NCI-H1417 (cell line): ENCODE measurements at places on chromosomes 13 and 19.

- peak; percentile 82 for DNase-seq
Measured at GRCh38 chr13:53783471-53783870, 754.9 kb downstream of the OLFM4 start.

DNA sequence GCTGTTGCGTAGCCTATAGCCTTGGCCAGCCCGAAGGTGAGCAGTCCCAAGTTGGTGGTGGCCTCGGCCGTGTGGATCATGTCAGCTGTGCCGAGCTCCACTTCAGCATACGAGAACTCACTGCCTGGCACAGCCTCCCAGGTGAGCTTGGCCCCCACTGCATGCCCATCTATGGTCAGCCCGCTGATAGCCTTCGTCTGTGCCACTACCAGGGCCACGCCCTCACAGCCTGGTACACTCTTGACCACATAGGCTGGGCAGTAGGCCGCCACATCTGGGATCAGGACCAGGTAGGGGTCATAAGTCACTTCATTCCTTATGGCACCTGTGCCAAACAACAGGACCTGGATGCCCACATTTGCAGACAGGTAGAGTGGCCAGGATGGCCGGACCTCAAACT is 7.4 kb downstream of the FCGBP start:
- no peak for DNase-seq

DNA sequence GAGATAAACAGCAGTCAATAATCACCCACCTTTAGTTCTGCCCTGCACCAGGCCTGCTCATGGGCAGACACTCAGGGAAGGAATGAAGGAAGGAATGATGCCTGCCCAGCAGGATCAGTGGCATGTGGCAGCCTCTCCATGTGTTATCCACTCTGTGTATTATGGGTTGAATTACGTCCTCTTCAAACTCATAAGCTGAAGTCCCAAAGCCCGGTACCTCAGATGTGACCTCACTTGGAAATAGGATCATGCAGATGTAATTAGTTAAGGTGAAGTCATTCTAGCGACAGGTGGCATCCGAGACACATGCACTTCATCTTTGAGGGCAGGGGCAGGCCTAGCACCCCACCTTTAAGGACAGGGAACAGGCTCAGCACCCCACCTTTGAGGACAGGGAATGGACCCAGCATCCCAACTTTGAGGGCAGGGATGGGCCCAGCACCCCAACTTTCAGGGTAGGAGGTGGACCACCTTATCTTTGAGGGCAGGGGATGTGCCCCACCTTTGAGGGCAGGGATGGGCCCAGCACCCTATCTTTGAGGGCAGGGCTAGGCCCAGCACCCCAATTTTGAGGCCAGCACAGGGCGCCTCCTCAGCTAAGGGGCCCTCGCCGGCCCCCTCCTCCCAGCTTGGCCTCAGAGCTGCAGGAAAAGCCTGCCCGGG is 127.6 kb downstream of the URI1 start:
- no peak for DNase-seq

DNA sequence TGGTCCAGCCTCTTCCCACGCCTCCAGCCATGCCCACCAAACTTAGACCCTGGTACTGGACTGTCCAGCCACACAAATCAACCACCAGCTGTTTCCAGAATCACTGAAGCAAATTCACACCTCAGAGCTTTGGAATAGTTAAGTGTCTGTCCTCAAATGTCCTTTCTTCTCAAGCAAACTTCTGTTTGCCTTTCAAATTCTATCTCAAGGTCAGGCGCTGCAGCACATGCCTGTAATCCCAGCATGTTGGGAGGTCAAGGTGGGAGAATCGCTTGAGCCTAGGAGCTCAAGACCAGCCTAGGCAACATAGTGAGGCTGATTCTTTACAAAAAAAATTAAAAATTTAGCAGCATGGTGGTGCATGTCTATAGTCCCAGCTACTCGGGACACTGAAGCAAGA is 19.4 kb upstream of the PRODH2 start:
- no peak for DNase-seq

- DNase-seq: peak; percentile 86
Measured at GRCh38 chr13:48233046-48233888, at the start of gene ITM2B. TSS of gene ITM2B (plus strand) at chr13:48233206. CDS start at chr13:48233361, 155 bp downstream.

- no peak for DNase-seq
Measured at GRCh38 chr13:100842136-100842535, 167.5 kb upstream of the TMTC4 start.

- no peak for DNase-seq
Measured at GRCh38 chr13:30715837-30716236, 19.5 kb upstream of the ALOX5AP start.

DNA sequence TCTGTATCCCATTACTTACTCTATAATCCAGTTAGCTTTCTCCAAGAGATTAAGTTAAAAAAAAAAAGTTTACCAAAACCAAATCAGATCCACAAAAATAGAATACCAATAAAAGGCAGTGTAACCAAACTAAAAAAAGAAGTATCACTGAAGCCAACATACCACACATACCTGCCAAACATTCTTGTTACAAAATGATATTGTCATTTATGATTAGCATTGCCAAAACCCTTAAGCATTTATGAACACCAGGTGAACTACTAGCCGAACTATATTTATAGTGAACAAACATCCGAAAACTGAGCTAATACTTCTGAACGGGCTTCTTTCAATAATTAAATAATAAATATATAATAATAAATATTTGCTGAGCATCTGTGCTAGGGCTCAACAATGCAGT is 59.1 kb upstream of the EEF1AKMT1 start:
- no peak for DNase-seq

- DNase-seq: no peak
Measured at GRCh38 chr13:51331354-51331861, 8.1 kb upstream of the SERPINE3 start.

DNA sequence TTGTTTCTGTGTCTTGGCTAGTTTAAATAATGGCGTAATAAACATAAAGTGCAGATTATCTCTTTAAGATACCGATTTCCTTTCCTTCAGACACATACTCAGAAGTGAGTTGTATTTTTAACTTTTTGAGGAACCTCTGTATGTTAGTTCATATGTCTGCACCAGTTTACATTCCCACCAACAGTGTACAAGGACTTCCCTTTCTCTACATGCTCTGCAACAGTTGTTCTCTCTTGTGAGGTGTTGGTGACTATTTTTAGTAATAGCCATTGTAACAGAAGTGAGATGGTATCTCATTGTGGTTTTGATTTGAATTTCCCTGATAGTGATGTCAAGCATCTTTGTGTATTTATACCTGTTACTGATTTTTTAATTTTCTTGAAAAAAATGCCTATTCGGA is 418.6 kb downstream of the UQCRFS1 start:
- DNase-seq: no peak

- no peak for DNase-seq
Measured at GRCh38 chr13:105282406-105283285, 1252.8 kb downstream of the EFNB2 start.

GRCh38 chr19:3138268-3138667 is 2.4 kb downstream of the GNA15 start:
- no peak for DNase-seq

GRCh38 chr13:37274569-37275497 is 169.4 kb upstream of the CSNK1A1L start:
- no peak for DNase-seq

GRCh38 chr13:111573801-111574200 is 253.4 kb downstream of the TEX29 start:
- DNase-seq: no peak

- DNase-seq: peak; percentile 60
Measured at GRCh38 chr13:78841358-78841963, 182.5 kb upstream of the OBI1 start.

DNA sequence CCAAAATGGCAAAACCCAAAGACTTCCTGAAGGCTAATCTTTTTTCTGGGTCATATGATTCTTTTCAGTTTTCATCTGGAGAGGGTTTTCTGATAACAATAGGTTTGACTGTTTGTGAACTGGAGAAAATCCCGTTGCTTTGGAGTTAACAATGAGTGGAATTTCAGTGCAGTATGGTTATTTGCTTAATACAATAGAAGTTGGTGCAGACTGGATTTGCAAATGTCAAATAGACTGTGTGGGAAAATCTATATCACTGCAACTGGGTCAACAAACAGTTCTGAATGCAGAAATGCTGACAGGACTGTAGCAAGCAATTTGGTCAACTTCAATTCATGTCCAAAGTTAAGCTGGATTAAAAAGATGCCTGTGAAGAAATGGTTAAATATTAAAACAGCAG is 267.5 kb upstream of the ARGLU1 start:
- no peak for DNase-seq

DNA sequence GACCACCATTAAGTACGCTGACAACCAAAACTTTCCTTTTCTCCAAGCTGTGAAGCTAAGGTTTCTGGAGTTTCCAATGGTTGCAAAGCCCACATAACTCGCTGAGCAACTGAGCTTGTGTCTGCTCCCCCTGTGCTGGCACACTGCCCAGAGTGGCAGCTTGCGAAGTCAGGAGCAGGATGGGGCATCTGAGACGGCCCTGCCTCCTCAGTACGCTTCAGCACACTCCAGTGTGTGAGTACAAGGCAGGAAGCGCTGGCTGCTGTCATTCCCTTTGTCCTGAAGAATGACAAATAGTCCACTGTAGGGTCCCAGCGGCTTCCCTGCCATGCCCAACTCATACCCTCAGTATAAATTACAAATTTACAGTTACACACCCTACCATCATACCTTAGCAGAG is 51.5 kb downstream of the SKA3 start:
- peak; percentile 81 for DNase-seq

- DNase-seq: peak; percentile 28
Measured at GRCh38 chr13:35789335-35790165, 313.1 kb upstream of the MAB21L1 start.

DNA sequence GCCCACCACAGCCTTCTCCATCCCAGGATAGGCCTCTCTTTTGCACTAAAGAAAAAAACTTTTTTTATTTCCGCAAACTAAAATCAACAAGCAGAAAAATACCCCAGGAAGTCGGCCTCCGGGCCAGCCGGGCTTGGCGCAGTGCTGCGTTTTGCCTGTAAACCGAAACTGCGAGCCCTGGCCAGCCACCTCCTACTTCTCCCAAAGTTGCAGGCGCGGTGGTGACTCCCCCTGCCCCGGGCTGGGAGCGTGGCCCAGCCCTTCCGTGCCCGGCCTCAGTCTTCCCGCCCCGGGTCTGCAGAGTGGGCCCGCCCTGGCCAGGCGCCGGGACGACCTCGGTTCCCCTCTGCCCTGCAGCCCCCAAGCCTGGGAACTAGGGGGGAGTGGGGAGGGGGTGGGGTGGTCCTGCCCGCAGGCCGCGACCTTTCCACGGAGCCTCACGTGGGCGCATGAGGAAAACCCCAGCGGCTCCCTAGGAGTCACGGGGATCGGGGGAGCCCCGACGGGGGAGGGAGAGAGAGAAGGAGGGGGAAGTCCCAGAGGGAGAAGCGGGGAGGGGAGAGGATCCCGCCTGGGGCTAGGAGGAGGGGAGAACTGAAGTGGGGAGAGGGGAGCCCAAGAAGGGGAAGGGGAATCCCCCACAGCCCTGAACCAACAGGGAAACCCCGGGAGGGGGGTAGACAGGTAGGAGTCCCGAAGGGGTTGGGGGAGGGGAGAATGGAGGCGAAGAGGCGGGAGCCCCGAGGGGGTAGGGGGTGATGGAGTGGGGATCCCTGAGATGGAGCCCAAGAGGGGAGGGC is 3.0 kb downstream of the GADD45B start:
- DNase-seq: no peak

DNA sequence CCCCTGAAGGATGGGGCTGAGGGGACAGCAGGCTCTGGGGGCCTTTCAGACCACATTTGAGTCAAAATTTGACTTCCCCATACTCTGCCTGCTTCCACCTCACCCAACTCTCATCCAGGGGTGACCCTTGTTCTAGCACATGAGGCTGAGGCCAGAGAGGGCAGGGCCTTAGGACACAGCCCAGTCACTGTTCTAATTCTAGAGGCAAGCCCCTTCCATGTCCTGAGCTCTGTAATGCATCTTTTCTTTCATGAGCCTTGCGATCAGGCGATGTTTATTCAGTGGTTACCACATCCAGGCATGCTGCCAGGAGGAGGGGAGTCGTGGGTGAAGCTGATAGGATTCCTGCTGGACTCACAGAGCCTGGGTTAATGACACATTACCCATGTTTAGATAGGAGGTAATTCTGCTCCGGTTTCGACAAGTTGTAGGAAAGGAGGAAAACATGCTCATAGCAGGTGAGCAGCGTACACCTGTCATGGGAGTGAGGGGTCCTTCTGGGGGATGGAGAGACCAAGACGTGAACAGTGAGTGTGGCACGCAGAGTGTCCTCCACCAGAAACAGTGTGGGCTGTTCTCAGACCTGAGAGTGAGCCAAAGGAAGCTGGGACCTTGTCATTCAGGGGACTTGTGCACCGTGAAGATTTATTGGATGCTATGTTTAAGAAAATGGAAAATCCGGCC is 9.3 kb downstream of the RPS9 start:
- peak; percentile 91 for DNase-seq

GRCh38 chr13:35723821-35724220 is 247.3 kb upstream of the MAB21L1 start:
- no peak for DNase-seq

GRCh38 chr13:20984879-20985278 is 76.5 kb downstream of the LATS2 start:
- no peak for DNase-seq
